ENCODE measurements at places on chromosomes 12 and 14.

- peak; percentile 15 for DNase-seq
These were observed 650 bp downstream of the HEBP1 start for GRCh38 chr12:12999271-12999958.

DNA sequence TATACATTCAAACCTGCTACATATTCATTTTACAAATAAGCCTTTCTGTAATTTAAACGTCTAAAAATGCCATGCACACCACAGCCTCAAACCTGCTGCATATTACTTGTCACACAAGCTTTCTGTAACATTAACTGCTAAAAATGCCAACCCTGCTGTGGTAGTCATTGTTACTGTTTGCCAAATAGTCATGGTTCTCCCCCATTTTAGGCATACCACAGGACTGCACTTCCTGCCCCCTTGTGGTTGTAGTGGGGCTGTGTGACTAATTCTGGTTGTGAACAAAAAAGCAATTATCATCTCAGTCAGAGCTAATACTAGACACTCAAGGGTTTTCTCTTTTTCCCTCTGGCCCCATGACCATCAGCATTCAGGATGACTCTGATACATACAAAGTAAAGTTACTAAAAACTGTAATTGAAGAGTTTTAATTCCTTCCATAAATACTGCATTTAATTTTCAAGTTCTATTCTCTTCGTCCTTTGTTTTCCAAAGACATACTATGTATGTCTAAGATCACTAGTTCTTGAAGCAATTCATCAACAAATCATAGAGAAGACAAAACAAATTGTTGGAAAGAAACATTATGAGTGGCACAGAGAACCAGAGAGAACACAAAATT, 5.7 kb upstream of the SLC35F4 start:
- peak; percentile 58 for DNase-seq

- no peak for DNase-seq
These were observed 11.4 kb upstream of the SOS2 start for GRCh38 chr14:50242566-50243310.

DNA sequence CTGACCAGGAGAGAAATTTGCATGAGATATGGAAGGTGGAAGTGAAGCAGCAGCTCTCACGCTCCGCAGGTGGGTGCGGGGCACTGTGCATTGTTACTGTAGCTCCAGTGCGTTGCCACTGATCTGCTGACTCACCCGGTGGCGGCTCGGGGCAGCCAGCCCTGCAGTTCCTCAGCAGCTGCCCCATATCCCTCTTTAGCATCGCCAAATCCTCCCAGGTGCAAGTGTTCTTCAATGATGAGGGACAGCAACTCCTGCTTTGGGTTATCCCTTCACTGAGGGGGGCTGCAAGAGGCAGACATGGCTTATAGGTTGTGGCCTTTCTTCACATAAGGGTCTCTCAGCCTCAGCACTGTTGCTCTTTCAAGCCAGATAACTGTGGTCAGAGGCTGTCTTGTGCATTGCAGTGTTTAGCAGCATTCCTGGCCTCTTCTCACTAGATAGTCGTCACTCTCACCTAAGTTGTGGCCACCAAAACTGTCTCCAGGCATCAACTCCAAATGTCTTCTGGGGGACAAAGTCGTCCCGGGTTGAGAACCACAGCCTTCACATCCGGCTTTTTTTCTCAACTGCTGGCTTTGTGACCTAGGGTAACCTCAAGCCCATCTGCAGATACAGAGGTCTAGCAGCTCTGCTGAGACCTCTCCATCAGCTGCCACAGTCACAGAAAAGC, 180.8 kb downstream of the EFCAB11 start:
- DNase-seq = peak; percentile 16
